Naive thymus-derived CD8-positive, alpha-beta T cell (primary cell): ENCODE measurements at places on chromosomes 5 and 9. TPM values are rescaled to one million over a fixed set of nuclear protein-coding genes. Genes with fewer than 3 reads are reported as not detected.

DNA sequence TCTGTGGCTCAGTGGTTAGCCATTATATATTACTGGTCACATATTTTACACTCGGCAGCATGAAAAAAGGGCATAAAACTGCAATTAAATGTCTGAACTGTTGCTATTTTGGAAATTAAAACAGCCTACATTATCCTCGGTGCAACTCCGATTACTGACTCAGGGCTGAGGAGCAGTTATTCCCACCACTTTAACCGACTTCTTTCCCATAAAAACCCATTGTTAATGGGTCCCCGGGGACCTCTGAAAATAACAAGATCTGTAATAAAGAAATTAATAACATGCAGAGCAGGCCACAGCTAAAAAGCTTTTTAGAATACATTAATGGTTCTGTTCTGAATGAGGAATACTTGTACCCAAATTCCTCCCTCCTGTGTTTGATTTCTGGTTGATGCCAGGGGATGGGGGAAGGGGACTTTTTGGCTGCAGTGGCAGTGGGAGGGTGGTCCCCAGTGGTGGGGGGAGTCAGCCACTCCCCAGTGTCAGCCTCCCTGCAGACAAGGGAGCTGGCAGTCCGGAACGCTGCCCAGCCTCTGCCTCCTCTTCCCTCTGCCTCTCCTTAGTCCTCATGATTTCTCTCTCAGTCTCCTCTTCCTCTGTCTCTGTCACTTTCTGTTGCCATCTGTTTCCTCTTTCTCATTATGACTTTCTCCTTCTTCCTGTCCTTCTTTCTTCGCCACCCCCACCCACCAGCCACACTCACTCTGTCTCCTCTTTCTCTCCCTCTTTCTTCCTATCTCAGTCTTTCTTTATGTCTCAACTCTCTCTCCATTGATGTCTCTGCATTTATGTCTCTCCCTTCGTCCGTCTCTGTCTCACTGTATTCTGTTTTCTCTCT lies 59.0 kb upstream of the ZBTB43 start:
- no peak overlapping the region for H3K4me3 ChIP-seq
- H3K27ac ChIP-seq, result no peak overlapping the region
- H3K36me3 ChIP-seq, result no peaks in the 10 kb centered on the region

Gene NKD2
- total RNA-seq, result not detected

Gene FOXD4
- total RNA-seq, result 0.60 TPM

GRCh38 chr5:180809403-180810209 lies 7.0 kb upstream of the MGAT1 start:
- peaks cover 71% of the 10 kb centered on the region for H3K4me1 ChIP-seq
- no peaks in the 10 kb centered on the region for H3K27me3 ChIP-seq
- peak overlapping the region; percentile 94 for H3K4me3 ChIP-seq
- H3K27ac ChIP-seq, result peak overlapping the region; percentile 100

DNA sequence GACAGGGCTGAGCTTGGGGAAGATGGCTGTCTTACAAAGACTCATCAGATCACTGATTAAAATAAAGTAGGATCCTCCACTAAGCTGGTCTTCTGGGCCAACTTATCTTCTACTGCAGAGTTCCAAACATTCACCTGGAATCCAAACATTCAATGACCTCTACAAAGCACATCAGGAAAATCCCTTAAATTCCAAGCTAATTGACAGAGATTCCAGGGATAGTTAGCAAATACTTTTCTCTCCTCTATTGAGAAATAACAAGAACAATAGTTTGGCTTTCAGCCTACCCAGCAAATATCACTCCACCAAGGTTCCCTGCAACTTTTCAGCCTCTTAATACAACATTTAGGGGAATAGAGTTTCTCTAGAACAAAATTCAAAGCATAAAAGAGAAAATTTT lies 140.6 kb upstream of the LIFR start:
- H3K36me3 ChIP-seq, result peaks cover 4% of the 10 kb centered on the region
- H3K27ac ChIP-seq, result no peak overlapping the region
- no peak for DNase-seq
- no peak overlapping the region for H3K4me3 ChIP-seq
- peaks cover 11% of the 10 kb centered on the region for H3K27me3 ChIP-seq

DNA sequence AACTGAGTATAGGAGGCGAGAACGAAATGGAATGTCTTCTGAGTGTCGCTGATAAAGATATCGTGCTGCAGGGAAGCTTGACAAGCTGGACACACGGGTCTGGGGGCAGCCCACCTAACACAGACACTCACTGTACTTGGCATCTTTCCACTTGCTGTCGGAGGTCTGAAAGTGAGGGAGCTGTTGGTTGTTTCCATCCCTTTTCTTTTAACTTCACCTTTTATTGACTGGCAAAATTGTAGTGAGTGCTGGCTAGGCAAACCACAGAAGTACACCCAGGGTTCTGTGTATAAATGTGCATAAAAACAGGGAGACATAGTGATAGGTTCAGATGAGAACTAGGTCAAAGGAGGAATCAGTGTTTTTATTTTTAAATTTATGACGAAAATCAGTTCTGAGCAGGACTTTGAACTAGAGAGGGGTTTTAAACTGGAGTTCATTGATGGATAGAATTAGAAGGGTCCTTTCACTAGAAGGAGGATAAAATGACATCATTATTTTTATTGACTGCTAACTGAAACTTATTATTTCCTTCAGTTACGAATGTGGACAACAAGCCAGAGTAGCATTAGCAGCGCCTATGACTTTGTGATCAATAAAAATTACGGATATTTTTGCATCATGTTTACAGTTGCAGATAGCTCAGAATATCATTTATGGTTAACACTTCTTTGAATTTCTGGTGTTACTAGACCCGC lies 817 bp downstream of the GAPVD1 start:
- H3K27ac ChIP-seq, result peak overlapping the region; percentile 97
- peaks cover 64% of the 10 kb centered on the region for H3K4me1 ChIP-seq
- H3K27me3 ChIP-seq, result no peaks in the 10 kb centered on the region
- DNase-seq, result no peak

Gene ACOT12
- not detected for total RNA-seq

DNA sequence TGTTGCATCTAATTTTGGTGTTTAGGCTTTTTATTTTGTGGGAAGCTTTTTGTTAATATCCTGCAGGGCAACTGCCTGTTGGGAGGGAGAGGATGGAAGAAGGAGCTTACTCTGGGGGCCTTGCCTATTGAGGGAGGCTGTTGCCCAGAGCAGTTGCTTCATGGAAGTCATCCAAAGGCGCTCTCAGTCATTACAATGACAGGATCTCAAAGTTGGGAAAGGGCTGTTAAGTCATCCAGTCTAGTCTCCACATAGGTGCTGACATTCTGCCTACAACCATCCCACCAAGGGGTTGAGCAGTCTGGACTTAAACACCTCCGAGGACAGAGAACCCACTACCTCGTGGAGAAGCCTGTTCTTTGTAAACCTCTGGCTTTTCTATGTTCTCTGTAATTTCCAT lies 13.2 kb downstream of the SAP30L start:
- DNase-seq, result no peak
- H3K4me1 ChIP-seq, result no peaks in the 10 kb centered on the region
- H3K27ac ChIP-seq, result no peak overlapping the region
- no peak overlapping the region for H3K4me3 ChIP-seq
- no peaks in the 10 kb centered on the region for H3K27me3 ChIP-seq

Gene SHC3
- 0.11 TPM for total RNA-seq

GRCh38 chr5:11009576-11009975 lies 248.5 kb upstream of the DAP start:
- peaks cover 12% of the 10 kb centered on the region for H3K27me3 ChIP-seq
- no peaks in the 10 kb centered on the region for H3K36me3 ChIP-seq
- no peak overlapping the region for H3K4me3 ChIP-seq
- no peaks in the 10 kb centered on the region for H3K4me1 ChIP-seq

- DNase-seq, result no peak
- no peaks in the 10 kb centered on the region for H3K4me1 ChIP-seq
- no peak overlapping the region for H3K4me3 ChIP-seq
Measured at GRCh38 chr5:128799945-128800344, 165.3 kb upstream of the SLC27A6 start.

DNA sequence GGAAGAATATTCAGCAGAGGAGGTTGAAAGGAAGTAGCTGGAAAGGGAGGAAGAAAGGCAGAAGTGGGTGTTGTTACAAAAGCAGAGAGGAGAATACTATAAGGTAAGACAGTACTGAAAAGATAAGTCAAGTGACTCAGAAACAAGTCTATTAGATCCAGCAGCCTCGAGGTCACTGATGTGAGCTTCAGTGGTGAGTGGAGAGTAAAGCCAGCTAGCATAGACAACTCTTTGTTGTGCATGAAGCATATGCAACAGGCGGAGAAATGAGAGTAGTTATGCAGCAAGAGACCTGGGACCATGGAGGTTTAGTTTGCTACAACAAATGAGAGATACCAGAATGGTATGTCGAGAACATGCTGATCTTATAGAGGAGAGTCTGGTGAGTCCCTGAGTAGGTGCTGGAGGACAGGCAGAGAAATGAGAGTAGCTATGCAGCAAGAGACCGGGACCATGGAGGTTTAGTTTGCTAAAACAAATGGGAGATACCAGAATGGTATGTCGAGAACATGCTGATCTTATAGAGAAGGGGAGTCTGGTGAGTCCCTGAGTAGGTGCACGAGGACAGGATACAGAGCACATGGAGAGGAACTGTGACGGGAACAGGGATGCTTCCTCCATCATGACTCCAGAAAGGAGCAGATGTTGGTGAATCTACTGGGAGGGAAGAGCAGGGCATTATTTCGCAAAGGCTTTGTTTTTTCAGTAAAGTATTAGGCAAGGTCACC lies 36.0 kb downstream of the EQTN start:
- no peak for DNase-seq
- H3K36me3 ChIP-seq, result no peaks in the 10 kb centered on the region
- H3K27ac ChIP-seq, result no peak overlapping the region
- no peak overlapping the region for H3K4me3 ChIP-seq

DNA sequence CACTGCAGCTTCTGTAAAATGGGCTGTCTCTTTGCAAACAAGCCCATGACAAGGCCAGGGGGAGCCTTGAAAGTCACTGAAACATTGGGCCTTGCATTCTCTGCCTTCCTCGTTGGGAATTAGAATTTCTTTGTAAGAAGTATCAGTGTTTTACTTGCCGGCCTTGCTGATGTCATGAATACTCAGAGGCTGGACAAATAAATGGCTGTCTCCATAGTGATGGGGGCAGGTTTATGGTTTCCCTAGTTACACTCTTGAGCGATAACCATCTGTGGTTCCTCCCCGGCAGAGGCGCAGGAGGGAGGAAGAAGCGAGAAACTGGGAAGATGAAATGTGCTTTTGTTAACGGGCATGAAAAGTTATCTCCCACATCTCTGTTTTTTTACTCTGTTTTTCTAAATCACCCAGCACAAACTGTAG lies 272.7 kb upstream of the PANK3 start:
- H3K4me3 ChIP-seq, result no peak overlapping the region
- H3K27me3 ChIP-seq, result no peaks in the 10 kb centered on the region
- H3K27ac ChIP-seq, result peak overlapping the region; percentile 18
- no peaks in the 10 kb centered on the region for H3K36me3 ChIP-seq
- no peak for DNase-seq

Gene SPRY4
- total RNA-seq, result not detected

Gene CFAP90
- total RNA-seq, result not detected

DNA sequence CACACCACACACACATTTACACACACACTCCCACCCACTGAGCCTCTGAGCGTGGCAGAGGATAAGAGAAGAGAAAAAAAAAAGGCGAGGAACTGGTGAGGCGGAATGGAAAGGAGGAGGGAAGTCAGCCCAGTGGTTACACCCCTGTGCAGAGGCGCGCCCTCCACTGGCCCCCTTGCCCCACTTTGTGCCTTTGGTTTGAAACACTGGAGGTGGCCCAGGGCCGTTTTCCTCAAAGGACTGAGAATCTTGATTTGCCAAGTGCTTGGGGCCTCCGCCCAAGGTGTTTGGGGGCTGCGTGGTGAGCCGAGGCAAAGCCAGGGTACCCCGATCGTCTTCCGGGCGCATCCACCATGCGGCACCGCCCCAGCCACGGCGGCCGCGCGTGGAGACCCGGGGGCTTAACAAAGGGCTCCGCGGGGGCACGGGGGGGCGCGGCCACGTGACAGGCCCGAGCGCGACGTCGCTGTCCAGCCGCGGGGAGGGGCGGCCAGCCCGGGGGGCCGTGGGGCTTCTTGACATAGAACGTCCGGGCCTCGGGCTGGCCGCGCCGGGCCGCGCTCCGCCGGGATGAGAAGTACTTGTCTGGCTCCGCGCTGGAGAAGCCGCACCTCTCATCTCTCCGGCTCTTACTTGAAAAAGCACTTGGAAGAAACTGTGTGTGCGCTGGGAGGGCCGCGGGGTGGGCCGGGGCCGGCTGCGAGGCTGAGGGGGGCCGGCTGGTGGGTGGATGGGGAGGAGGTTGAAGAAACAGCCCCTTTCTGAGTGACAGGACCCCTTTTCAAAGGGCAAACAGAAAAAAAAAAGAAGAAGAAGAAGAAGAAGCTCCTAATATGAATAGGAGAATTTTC lies 21.0 kb downstream of the NR2F1 start:
- no peak overlapping the region for H3K27ac ChIP-seq
- no peaks in the 10 kb centered on the region for H3K27me3 ChIP-seq
- no peaks in the 10 kb centered on the region for H3K36me3 ChIP-seq
- peaks cover 16% of the 10 kb centered on the region for H3K4me1 ChIP-seq
- DNase-seq, result no peak
